ENCODE measurements at places on chromosomes 6 and 20. TPM values are rescaled to one million over a fixed set of nuclear protein-coding genes. Genes with fewer than 3 reads are reported as not detected.

The SPTLC3 gene
- total RNA-seq, result 2.3 TPM

The OR2H1 gene
- total RNA-seq, result not detected

The CDSN gene
- not detected for total RNA-seq

The SLC26A8 gene
- 0.42 TPM for total RNA-seq

- DNase-seq, result no peak
Measured at GRCh38 chr6:151010071-151010470, 144.6 kb downstream of the MTHFD1L start.

DNA sequence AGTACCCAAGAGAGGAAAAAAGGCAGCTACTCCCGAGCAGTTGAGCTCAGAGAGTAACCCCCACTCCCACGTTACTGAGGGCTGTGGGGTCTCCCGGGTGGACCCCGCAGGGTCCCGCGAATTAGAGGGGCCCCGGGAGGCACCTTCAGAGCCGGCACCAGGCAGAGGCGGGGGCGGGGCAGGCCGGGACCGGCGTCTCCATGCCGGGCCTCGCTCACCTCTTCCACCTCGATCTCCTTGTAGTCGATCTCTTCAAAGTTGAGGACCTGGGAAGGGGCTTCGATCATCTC, 381 bp downstream of the MAP3K7 start:
- no peak for DNase-seq

- no peak for DNase-seq
Measured at GRCh38 chr6:61868507-61869080, 417.4 kb downstream of the KHDRBS2 start.

GRCh38 chr6:152295346-152295745, 341.8 kb downstream of the SYNE1 start:
- DNase-seq, result no peak

DNA sequence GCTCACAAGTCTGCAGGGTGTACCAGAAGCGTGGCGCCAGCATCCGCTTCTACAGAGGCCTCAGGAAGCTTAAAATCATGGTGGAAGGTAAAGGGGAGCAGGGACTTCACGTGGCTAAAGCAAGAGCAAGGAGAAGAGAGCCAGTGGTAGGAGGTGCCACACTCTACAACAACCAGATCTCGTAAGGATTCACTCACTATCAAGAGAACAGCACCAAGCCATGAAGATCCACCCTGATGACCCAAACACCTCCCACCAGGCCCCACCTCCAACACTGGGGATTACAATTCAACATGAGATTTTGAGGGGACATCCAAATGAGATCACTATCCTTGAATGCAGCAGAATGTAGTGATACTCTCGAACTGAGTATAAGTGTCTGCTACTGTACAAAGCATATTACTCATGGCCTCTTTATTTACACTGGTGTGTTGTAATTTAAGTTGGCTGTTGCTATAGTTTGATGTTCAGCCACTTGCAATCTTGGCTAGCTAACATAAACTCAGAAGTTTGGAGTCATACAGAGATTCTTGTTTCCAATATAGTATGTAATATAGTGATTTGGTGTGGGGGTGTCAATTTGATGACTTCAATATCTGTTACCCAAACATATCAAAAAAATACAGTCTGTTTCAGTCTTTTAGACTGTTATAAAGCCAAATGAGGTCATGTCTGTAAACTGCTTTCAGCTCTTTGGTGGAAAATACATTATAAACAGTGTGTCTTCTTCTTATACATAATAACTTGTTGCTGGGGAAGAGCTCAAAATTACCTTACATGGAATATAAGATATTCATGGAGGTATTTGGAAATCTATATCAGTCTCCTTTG, 39.4 kb upstream of the MYLIP start:
- DNase-seq, result no peak

The EYS gene
- not detected for total RNA-seq

The MUCL3 gene
- total RNA-seq, result not detected

- DNase-seq, result no peak
Measured at GRCh38 chr6:73139681-73140383, 85.5 kb downstream of the KHDC1L start.

DNA sequence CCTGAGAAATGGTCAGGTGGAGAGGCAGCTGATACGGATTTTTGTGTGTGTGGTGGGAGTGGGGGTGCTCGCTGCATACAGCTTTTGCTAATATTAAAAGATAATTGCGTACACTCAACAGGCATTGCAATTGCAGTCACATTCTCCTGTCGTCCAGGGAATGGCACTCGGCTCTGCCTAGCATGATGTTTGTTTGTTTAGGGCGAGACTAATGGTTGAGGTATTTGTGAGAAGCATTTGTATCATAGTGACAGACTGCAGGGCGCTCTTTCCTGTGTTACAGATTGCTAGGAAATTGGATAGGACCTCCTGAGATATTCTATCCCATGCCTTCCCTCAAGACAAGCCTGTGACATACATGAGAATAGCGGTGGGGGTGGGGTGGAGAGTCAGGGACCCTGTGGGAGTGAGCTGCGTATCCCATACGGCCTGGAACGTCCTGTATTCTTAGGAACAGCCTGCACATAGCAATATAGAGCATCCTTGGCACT, 207.4 kb downstream of the SOX4 start:
- DNase-seq, result no peak

The IL17F gene
- not detected for total RNA-seq

GRCh38 chr6:11341867-11342266, 109.4 kb upstream of the NEDD9 start:
- DNase-seq, result no peak

The NKAIN2 gene
- total RNA-seq, result 0.23 TPM

DNA sequence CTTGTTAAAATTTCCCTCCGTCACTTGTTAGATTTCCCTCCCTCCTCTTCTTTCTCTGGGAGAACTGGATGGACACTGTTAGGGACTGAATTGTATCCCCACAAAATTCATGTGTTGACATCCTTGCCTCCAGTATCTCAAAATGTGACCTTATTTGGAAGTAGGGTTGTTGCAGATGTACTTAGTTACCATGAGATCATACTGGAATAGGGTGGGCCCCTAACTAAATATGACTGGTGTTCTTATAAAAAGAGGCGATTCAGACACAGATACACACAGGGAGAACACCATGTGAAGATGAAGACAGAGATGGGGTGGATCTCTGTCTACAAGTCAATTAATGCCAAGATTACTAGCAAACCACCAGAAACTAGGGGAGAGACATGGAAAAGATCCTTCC, 139.5 kb downstream of the ALDH8A1 start:
- DNase-seq, result no peak

The CALHM4 gene
- total RNA-seq, result not detected

The XKR7 gene
- total RNA-seq, result not detected

The C4B gene
- total RNA-seq, result 45.4 TPM

GRCh38 chr6:69820018-69820417, 23.2 kb upstream of the LMBRD1 start:
- no peak for DNase-seq

The NT5E gene
- 43.8 TPM for total RNA-seq

DNA sequence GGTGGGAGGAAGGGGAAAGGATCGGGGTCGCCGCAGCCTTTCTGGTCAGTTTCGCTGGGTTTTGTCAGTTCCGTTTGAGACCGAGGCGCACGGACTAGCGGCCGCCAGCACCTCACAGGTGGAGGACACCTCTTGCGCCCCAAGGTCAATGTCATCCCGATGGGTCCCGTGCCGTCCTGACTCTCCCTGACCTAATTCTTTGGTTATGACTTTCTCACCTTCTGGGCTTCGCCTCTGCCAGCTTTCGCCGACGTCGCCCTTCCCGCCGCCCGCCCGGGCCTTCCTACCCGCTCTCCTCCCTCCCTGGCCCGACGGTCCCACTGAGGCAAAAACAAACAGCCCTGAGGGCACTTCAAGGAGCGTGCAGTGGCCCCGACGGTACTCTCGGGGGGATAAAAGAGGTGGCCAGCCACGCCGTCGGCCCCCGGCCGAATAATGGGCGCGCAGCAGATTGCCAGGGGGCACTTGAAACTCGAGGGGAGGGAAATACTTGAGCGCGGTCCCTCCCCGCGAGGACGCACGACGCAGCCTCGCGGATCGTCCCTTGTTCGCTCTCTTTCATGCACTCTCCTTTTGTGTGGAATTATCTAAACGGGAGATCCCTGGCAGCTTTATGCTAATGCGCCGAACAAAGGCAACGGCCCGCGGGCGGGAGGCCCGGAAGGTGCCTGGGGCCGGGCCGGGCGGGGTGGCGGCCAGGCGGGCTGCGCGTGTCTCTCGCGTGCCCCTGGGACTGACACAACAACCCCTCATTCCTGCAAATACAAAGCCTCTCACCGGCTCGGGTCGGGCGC, 3.9 kb upstream of the INSM1 start:
- DNase-seq, result no peak

The ANGPT4 gene
- 1.1 TPM for total RNA-seq

The EPPIN gene
- not detected for total RNA-seq

GRCh38 chr20:6121504-6121903, 1.3 kb downstream of the FERMT1 start:
- no peak for DNase-seq

GRCh38 chr20:37804584-37805566, 98.1 kb upstream of the VSTM2L start:
- DNase-seq, result no peak

DNA sequence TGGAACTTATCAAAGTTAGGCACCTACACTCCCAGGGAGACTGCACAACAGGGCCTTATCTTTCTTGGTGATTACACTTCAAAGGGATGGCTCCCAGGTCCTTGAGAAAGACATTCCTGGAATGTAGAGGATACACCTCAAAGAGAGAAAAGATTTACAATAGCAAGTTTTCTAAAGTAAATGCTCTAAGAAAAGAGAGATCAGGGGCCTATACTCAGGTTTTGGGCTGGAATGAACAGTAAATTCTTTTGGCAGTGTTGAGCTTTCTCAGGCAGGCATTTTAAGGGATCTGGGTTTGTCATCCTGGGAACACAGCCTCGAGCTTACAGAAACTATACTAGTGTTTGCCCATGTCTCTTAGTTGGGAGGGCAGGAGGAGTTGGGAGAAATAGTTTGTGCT, 31.7 kb upstream of the ME1 start:
- no peak for DNase-seq

The OPN5 gene
- total RNA-seq, result not detected

Measured in posterior vena cava (tissue), 2 donors.